ENCODE measurements at places on chromosomes 4 and X.

GRCh38 chr4:110621328-110621812 is 1.5 kb downstream of the PITX2 start:
- DNase-seq, result no peak

DNA sequence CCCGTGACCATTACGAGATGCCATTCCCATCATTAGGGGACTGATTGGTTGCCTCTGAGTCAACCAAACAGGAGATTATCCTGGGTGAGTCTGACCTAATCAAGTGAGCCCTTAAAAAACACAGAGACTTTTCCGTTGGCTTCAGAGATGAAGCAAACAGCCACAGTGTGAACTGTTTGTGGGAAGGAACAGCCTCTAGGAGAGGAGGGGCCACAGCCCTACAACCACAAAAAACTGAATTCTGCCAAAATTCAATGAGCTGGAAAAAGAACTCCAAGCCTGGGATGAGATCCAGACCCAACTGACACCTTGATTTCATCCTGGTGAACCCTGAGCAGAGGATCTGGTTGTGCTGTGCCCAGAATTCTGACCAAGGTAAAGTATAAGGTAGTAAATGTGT is 31.3 kb upstream of the TBL1X start:
- no peak for DNase-seq

DNA sequence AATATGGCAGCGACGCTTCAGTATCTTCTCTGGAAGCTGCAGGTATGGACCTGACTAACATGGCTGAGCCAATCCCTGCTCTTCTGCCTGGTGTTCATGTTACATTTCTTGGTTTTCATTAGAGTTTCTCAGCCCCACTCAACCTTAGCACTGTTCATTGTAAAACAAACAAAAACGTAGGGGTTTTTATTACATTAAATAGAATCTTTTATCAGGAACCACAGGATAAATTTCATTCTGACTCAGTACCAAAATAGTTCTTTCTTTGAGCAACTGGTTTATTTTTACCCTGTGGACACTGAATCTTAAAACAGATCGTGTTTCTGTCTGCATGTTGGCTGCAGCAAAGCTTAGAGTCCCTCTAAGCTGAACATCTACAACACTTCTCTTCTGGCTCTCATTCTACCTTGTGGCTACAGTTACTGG is 27.1 kb downstream of the FHIP1A start:
- DNase-seq, result no peak

GRCh38 chr4:42570221-42570620 is 86.7 kb downstream of the ATP8A1 start:
- peak; percentile 81 for DNase-seq

- DNase-seq, result no peak
These were observed 14.9 kb upstream of the PORCN start for GRCh38 chrX:48493890-48494364.

DNA sequence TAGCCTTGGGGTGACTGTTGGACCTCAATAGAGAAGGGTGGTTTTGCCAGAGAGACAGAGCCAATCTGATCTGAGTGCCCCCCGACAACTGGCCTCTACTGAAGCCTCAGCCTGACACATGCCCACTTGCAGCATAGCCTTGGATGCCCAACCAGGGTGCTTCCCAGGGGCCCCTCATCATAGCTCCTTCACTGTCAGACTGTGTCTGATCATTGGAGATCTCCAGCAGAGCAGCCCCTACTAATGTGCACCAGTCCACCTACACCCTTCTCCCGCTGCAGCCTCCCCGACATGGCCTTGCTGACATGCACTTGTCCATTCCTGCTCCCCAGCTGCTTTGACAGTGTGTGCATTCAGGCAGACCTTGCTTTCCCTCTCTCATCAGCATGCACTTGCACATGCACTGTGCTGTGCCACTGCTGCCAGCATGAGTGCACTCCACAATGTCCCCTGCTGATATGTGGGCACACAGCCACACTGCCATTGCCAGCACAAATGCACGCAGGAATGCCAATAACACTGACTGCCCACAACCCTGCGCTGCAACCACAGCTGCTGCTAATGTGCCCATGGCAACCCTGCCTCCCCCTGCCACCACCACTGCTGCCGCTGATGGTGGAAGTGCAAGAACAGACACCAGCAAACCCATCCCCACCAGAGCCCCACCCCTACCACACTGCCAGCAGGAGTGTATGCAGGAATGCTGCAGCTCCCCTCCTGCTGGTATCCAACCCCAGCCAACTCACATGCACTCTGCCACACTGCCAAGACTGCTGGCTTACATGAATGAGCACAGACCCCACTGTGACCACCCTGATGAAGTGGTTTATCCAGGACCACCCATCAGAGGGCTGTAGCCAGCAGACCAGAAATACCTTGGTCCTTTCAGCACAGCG is 68.1 kb upstream of the ZMAT1 start:
- DNase-seq, result no peak

DNA sequence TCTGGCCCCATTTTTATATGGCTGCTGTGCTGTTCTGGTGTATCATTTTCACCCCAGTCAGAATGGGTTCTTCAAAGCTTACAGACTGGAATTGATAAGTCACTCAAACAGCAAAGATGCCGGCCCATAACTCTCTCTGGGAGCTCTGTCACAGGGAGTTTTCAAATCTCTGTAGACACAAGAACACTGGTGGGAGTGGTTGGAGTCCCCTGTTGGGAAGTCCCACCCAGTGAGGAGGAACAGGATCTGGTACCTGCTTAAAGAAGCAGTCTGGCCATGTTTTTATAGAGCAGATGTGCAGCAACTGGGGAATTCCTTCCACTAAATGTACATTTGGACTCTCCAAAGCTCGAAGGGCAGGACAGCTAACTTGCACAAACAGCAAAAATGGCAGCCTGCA is 69.3 kb upstream of the UGT2B7 start:
- DNase-seq, result no peak

GRCh38 chrX:130060122-130061069 is 49.9 kb downstream of the ELF4 start:
- peak; percentile 74 for DNase-seq

- no peak for DNase-seq
These were observed 110.2 kb upstream of the PRDX4 start for GRCh38 chrX:23557070-23557469.

DNA sequence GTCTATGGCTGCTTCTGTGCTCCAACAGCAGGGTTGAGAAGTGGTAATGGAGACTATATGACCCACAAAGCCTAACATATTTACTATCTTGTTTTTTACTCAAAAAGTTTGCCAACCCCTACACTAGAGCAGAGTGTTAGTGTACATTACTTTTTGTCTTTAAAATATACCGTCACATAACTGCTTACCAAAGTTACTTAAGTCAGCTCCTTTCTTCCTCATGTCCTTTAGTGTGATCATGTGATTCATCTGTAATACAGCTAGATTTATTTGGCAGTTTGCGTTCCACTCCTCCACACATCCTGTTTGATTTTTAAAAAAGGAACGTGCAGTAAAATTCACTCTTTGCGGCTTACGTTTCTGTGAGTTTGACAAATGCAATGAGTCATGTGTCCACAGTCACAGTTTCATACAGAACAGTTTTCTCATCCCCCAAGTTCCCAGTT is 162.4 kb upstream of the GPRIN3 start:
- DNase-seq, result no peak

- DNase-seq, result peak; percentile 50
These were observed 512 bp upstream of the TMEM131L start for GRCh38 chr4:153465615-153466080.
